ENCODE measurements at places on chromosomes 11 and 22.

- DNase-seq = peak; percentile 91
Observed at GRCh38 chr22:20531404-20532201, 24.2 kb downstream of the MED15 start.

DNA sequence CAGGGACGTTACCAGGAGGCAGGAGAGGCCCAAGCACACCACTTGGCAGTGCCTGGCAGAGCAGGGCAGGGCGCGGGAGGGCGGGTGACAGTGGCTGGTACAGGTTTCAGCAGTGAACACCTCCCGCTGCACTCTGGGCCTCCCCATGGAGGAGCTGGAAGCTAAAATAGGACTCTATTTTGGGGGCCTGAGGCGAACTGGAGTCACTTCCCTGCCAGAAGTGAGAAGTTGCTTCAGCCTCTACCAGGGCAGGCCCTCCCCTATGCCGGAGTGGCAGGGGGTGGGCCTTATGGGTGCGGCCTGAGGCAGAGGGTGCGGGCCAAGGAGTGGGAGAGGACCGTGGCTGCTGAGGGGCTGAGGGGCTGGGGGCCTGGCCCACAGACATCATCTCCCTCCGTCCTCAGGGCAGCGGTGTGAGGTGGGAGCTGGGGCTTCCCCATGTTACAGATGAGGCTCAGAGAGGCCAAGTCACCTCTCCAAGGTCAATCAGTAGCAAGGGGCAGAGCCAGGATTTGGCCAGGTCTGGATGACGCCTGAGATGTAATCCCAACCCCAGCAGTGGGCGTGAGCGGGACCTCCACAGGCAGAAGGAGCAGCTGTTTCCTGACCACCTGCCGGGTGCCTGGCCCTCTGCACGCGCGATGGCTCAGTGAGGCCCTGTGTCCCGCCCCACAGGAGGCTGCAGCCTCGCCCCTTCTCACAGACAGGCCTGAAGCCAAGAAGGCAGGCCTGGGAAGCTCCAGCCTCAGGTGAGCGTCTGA, 39.3 kb downstream of the KCNJ4 start:
- no peak for DNase-seq

DNA sequence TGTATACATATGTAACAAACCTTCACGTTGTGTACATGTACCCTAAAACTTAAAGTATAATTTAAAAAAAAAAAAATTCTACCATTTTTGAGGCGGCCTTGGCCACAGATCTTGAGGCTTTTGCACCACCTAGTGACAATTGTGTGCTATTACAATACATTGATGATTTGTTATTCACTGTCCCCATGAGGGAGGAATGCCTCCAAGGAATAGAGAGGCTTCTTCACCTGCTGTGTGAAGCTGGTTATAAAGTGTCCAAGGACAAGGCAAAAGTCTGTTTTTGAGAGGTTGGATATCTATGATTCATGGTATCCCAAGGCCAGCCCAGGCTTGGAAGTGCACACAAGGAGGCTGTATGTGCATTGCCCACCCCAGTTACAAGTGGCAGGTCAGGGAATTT, 30.7 kb downstream of the SLC22A25 start:
- peak; percentile 55 for DNase-seq

- peak; percentile 98 for DNase-seq
Observed at GRCh38 chr11:1572197-1573076, at the start of gene DUSP8. DUSP8 (minus strand) TSS chr11:1572271; CDS start chr11:1565826, 6,445 bp downstream.

- no peak for DNase-seq
Observed at GRCh38 chr11:134557571-134558257, 145.7 kb upstream of the B3GAT1 start.

DNA sequence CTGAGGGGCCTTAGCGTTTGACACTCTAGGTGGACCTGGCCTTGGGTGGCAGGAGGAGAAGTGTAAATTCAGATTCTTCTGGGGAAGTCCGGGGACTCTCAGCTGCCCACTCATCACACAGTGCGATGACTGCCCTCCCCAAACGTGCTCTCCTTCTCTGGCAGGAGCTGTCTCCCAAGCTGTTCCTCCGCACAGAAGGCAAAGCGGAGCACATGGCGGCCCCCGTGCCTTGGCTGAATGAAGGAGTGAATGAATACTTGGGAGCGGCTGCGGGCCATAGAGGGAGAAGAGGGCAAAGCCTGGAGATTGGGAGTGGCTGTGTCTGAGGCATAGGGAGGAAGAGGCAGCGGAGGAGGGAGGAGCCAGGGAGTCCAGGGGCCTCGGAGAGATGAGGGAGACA, 6.9 kb upstream of the NAA40 start:
- no peak for DNase-seq

- DNase-seq = peak; percentile 78
Observed at GRCh38 chr22:46813816-46814597, 51.6 kb downstream of the TBC1D22A start.

GRCh38 chr11:23704183-23704582, 792.7 kb upstream of the LUZP2 start:
- no peak for DNase-seq

DNA sequence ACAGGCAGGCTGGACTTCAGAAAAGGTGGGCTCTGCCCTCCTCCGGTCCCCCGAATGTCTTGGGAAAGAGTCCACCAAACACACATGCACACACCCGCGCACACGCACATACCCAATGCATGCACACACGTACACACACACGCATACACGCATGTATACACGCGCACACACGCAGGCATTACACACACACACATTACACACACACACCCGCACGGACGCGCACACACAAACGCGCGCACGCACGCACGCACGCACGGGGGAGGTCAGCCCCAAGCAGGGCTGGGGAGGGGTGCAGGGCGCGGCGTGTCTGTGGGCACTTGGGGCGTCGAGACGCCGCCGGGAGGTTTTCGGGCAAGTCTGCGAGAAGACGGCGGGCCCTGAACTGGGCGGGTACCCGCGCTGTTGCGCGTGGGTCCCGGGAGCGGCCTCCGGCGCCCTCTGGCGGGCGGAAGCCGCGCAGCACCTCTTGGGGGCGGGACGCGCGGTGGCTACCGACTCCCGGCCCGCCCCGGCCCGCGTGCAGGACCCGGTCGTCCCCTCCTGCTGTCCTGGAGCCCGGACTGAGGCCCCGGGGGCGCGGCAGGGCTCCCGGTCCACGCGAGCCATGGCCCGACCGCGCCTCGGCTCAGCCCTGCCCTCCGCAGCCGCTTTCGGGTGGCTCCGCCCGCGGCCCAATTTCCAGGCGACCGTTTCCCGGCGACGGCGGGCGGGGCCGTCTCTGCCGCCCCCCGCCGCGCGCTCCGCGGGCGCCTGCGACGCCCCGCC, 3.6 kb downstream of the SEPTIN5 start:
- peak; percentile 97 for DNase-seq

- peak; percentile 39 for DNase-seq
Observed at GRCh38 chr11:109490953-109491635, 69.1 kb downstream of the C11orf87 start.

DNA sequence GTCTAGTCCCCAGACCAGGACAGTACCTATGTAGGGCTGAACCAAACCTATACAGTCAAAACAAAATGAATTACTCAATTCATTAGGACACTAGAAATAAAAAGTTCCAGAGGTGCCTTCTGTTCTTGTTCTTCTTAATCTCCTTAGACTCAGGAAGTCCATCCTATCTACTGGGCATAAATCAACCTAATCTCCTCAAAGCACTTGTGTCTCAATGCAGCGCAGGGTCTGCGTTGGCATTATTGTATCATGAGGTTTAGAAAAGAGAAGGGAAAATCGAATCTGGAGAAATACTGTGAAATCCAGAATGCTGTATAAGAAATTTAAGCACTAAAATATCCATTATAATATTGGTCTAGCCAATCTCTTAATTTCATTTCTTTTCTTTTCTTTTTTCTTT, 2.4 kb upstream of the OR10V1 start:
- DNase-seq = no peak

GRCh38 chr11:14607713-14608112, 35.9 kb upstream of the PDE3B start:
- no peak for DNase-seq

GRCh38 chr11:17635551-17635938, 83.8 kb upstream of the MYOD1 start:
- DNase-seq = no peak

DNA sequence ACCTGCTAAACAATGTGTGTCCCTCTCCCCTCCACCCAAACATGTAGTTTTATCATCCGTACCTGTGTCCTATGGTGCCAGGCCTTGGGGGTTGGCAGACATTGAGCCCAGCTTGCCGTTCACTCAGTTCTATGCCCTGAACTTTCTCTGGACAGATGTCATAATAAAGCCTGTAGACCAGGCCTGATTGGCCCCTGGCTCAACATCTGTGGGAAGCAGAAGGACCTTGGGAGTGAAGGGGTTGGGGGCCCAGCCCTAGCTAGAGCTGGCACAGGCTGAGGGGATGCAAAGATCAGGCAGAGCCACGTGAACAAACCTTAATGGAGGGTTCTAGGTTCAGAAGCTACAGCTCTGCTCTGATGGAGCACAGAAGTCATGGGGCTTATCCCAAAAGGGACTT, 600.6 kb downstream of the BUD13 start:
- DNase-seq = no peak

GRCh38 chr11:11524436-11525061, 97.3 kb downstream of the GALNT18 start:
- DNase-seq = no peak

DNA sequence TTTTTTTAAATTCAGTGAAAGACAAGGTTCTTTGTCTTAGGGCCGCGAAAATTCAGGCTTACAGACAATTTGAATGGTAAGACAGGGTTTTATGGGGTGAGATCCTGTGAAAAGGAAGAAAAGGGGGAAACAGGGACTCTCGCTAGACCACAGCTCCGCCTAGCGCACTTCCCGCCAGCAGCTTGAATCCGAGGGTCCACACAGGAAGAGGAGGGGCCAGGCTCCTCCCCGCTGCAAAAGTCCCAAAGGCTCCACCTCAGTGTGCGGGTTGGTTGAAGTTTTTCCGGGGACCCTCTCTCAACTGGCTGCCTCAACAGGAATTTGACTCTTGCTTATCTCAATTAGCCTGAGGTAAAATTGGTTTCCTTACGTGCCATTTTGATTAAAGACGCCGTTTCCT, 950.9 kb upstream of the CNTN5 start:
- no peak for DNase-seq

- DNase-seq = no peak
Observed at GRCh38 chr22:20022978-20023613, 2.2 kb downstream of the TANGO2 start.

All from GM03348 (cell line).